Heart left ventricle (tissue), 16 donors: ENCODE measurements at places on chromosomes 3 and 15.
A peak's percentile ranks its signal among the peaks of the same experiment; 100 is the strongest.

DNA sequence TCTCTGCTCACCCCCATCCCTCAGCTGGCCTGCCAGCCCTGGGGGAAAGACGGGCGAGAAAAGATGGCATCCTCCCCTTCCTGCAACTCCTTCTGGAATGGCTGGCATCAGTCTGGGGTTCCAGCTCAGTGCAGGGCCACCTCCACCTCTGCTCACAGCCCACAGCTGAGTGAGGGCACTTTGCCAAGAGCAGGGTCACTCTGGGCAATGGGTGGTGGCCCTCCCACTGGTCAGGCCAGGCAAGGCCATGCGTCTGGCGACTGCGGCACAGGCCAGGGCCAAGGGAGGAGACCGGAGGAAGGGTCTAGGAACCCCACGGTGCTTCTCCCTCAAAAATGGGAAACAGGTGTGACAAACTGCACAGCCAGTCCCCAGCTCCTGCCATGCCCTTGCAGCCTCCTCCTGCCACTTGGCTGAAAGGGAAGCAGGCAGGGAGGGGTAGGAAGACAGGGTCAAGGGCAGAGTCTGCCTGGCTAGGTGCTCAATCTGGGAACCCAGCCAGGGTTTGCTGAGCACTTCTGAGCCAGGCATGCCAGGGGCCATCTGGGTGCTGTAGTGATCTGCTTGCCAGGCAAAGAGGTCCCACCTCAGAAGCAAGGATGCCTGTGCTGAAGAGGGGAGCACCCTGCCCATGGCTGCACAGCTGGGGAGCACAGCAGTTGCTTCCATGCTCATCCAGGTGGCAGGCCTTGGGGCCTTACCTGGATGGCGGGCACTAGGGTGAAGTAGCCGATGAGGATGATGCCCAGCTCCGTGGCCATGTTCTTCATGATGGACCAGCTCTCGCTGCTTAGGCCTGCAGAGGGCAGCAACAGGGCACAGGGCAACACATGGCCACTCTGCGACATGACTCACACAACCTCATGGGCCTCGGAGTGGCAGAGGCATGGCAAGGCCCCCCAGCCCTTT lies 41.2 kb downstream of the PTPN23 start:
- peaks cover 16% of the 10 kb centered on the region for H3K4me1 ChIP-seq
- H3K27ac ChIP-seq, result peak overlapping the region; percentile 72
- no peaks in the 10 kb centered on the region for H3K27me3 ChIP-seq
- no peaks in the 10 kb centered on the region for H3K36me3 ChIP-seq

- H3K4me1 ChIP-seq, result peaks cover 4% of the 10 kb centered on the region
- no peak overlapping the region for H3K4me3 ChIP-seq
- H3K27me3 ChIP-seq, result peaks cover 31% of the 10 kb centered on the region
- no peak for DNase-seq
Measured at GRCh38 chr15:76149291-76149915, 89.6 kb downstream of the TMEM266 start.

GRCh38 chr15:96064351-96064756 lies 266.1 kb upstream of the NR2F2 start:
- no peaks in the 10 kb centered on the region for H3K27me3 ChIP-seq
- H3K4me1 ChIP-seq, result no peaks in the 10 kb centered on the region
- no peak for DNase-seq
- no peak overlapping the region for H3K27ac ChIP-seq

- no peaks in the 10 kb centered on the region for H3K4me1 ChIP-seq
- H3K27ac ChIP-seq, result no peak overlapping the region
- H3K4me3 ChIP-seq, result no peak overlapping the region
- no peaks in the 10 kb centered on the region for H3K36me3 ChIP-seq
- no peak for DNase-seq
- H3K27me3 ChIP-seq, result no peaks in the 10 kb centered on the region
Measured at GRCh38 chr3:99425930-99426329, 212.5 kb upstream of the COL8A1 start.
